ENCODE measurements at places on chromosomes 5 and 9. TPM values are rescaled to one million over a fixed set of nuclear protein-coding genes. Genes with fewer than 3 reads are reported as not detected.

DNA sequence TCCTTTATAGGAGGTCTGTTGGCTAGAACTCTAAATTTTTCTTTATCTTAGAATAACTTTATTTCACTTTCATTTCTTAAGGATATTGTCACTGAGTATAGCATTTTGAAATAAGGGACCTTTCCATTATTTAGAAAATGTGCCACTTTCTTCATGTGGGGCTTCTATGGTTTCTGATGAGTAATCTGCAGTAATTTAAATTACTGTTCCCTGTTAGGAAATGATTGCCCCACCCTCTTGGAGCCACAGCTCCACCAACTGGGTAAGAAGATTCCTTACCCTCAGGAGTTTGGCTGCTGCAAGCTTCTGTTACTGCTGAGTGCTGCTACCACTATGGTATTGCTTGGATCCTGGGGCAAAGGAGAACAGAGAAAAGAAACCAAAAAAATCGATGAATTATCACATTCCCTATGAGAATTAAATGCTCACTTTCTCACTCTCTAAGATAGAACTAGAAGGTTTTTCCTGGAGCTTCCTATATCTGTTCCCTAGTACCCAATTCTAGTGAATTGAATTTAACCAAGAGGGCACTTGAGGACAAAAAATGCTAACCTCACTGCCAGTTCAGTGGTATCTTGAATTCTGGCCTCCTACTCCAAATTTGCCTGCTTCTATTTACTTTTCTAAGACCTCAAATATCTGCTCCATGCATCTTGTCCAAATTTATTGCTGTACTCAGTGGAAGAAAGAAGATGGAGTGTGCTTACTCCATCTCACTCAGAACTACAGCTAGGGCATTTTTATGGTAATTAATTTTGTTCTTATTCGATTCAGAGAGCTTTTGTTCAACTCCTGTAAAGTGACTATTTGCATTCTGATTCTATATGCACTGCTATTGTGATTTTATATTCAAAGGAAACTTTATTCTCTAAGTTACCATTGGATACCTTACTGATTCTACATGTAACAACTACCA is 2111.3 kb downstream of the MAT2B start:
- peak; percentile 62 for DNase-seq

- no peak for DNase-seq
Observed at GRCh38 chr5:122218778-122219177, 89.4 kb downstream of the ZNF474 start.

GRCh38 chr5:167255926-167256325 is 1035.5 kb upstream of the WWC1 start:
- DNase-seq: no peak

- DNase-seq: peak; percentile 70
Observed at GRCh38 chr5:157821822-157822622, 36.9 kb downstream of the CLINT1 start.

DNA sequence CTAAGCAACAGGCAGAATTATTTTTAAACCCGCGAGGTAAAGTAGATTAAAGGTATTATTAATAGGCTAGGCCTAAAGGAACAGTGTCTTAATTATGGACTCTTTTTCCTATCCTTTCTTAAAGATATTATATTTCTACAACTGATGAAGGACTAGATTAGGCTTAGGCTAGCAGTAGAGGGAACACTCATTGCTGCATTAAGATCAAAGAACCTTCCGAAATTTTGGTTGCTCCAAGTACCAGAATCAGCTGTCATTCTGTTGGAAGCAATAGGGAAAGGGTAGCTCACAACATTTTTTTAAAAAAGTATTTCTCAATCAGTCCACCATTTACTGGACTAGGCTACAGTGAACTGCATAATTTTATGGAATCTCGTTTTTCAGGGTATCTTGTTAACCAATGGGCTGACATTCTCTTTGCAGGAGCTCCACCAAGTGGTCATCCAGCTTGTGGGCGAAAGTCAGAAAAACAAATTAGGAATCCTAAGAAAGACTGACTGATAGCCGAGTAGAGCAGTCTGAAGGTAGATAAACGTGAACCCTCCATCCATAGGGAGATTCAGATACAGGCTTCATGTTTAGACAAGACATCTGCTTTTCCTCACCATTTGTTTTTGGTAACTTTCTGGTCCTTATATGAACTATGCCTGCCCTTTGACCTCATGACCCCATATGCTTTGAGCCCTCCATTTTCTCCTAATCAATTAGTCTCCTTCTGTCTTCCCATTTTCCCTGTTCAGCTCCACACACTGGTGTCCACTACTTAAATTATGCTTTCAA is 103.6 kb upstream of the CHD1 start:
- DNase-seq: peak; percentile 80

GRCh38 chr5:172162323-172162986 is 25.6 kb downstream of the STK10 start:
- DNase-seq: peak; percentile 50

DNA sequence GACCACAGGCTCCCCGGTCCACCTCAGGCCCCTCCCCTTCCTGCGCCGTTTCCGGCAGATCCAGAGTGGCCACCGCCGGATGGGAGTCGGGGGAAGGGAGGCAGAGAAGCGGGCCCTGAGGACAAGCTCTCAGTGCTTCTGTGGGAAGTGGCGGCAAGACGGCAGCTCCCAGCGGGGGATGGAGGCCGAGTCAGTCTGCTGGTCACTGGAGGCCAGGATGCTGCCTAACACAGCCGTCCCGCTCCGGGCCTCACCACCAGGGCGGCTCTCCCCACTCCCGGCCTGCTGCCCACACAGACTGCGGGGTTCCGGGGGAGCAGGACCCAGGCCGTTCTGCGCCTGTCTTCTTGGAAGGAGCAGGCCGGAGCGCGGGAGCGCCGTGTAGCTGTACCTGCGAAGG is 31.4 kb downstream of the FXN start:
- DNase-seq: no peak

DNA sequence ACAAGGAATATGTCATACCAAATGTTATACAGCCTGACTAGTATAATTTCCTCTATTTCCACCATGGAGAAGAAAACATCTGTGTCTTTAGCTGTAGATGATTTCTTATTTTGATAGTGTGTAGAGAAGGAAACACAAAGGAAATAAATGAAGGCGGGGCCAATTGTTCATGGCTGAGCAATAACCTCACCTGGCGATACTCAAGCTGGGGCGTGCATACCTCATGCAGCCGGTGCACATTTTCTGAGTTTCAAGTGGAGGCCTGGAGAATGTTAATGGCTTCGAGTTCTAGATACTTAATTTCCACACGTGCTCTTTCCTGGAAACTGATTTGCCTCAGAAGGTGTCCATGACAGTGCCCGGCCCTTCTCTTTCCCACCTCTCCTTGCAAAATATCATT is 127.4 kb upstream of the TAF11L2 start:
- DNase-seq: no peak

DNA sequence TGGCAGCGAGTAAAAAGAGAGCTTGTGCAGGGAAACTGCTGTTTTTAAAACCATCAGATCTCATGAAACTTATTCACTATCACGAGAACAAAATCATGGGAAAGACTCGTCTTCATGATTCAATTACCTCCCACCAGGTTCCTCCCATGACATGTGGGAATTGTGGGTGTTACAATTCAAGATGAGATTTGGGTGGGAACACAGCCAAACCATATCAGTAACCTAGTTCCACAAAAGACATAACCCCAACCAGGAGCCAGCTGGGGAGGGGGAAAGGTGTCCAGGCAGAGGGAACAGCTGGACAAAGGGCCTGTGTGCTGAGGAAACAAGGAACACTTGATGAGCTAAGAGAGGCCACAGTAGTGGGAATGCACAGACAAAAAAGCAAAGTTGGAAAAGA is 71.1 kb downstream of the BASP1 start:
- no peak for DNase-seq

GRCh38 chr5:161403996-161404395 is 142.5 kb downstream of the GABRB2 start:
- no peak for DNase-seq

GRCh38 chr9:89813482-89813881 is 208.7 kb downstream of the GADD45G start:
- DNase-seq: no peak

DNA sequence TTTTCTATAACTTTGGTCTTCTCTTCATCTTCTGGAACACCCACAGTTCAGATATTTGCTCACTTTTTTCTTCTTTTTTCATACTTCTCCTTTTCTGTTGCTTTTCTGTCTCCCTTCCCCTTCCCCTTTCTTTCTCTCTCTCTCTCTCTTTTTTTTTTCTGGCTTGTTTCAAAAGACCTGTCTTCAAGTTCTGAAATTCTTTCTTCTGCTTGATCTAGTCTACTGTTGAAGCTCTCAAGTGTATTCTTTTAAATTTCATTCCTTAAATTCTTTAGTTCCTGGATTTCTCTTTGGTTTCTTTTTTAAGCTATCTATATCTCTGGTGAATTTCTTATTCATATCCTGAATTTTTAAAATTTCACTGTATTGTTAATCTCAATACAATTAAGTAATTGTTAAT is 11.2 kb downstream of the ALG2 start:
- DNase-seq: no peak

GRCh38 chr9:110583237-110583636 is 3.7 kb upstream of the SVEP1 start:
- peak; percentile 71 for DNase-seq

Gene CDC20B
- polyA plus RNA-seq: not detected

Gene DCANP1
- not detected for polyA plus RNA-seq

Gene MCTP1
- polyA plus RNA-seq: 0.21 TPM

Gene DNAI1
- not detected for polyA plus RNA-seq

Gene CNTLN
- polyA plus RNA-seq: 2.9 TPM

Gene DELE1
- polyA plus RNA-seq: 66.1 TPM

Gene DMRT3
- polyA plus RNA-seq: not detected

Gene LCN15
- not detected for polyA plus RNA-seq

Gene PCDHB15
- polyA plus RNA-seq: 0.17 TPM

Gene TSSK1B
- polyA plus RNA-seq: 0.03 TPM

Gene IFNA8
- polyA plus RNA-seq: not detected

Gene KCNT1
- polyA plus RNA-seq: not detected
